Brain (organoid and tissue), 16 donors: ENCODE measurements at places on chromosomes 6 and 20.

GRCh38 chr20:64057628-64058498 lies 5.1 kb upstream of the TCEA2 start:
- DNase-seq, result no peak

DNA sequence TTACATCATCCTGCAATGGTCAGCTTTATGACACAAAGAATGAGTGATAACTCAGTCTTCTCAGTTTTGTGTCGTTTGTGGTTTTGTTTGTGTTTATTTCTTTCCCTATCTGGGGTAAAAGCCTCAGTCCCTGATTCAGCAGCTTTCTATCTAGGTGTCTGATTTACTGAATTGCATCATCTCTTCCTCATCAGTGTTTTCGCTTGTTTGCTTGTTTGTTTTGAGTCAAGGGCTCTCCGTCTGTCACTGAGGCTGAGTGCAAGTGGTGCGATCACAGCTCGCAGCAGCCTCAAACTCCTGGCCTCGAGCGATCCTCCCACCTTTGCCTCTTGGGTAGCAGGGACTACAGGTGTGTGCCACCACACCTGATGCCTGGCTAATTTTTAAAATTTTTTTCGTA lies 548.9 kb downstream of the PRKN start:
- no peak for DNase-seq

DNA sequence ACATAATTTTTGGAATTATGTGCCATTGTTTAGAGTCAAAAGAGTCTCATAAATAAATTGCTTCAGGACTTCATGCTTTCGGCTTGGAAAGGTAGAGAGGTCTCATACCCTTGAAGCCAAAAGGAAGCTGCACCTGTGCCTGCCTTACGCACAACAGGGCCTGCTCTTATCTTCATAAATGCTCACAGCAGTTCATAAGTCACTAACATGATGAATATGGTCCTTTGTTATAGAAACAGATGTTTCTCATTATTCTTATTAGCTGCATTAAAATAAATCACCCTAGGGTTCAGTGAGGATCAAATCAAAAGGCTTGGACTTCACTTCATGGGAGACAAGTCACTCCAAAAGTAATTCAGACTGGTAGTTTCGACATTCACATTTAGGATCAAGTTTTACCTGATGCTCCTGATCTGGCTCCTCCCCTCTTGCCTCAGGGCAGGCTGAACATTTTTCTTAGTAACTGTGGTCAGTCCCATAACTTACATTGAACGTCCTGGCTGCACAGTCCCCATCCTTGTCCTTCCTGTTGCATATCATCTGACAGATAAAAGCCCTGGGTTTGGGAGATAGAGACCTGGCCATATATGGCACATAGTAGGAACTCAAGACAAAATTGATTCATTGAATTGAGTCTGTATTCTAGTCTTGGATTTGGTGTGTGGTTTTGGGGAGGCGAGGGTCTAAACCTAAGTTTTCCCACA lies 20.7 kb upstream of the SH3BGRL2 start:
- DNase-seq, result no peak

- DNase-seq, result no peak
Measured at GRCh38 chr20:879626-880025, 36.5 kb downstream of the ANGPT4 start.

DNA sequence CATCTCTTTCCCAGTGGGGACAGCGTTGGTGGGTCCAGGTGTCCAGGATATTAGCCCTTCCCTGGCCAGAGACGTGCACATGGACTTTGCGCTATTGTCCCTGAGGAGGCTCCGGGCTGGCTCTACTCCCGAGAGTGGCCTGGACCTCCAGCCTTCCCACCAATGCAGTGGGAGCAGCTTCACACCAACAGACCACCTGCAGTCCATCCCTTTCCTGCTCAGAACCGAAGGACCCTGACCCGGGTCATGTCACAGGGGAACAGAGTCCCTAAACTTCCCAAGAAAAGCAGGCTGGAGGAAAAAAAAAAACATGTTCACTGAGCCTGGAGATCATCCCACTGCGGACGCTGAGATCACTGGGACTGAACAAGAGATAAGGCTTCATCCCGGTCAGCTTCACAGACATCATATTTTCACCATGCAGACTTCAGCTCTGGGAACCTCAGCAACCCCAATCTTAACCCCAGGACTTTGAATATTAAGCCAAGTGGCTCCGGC lies 18.3 kb downstream of the ZMYND8 start:
- DNase-seq, result no peak

GRCh38 chr6:169513478-169514193 lies 188.2 kb downstream of the WDR27 start:
- DNase-seq, result peak; percentile 9

GRCh38 chr6:16493802-16494201 lies 255.4 kb downstream of the GMPR start:
- no peak for DNase-seq

DNA sequence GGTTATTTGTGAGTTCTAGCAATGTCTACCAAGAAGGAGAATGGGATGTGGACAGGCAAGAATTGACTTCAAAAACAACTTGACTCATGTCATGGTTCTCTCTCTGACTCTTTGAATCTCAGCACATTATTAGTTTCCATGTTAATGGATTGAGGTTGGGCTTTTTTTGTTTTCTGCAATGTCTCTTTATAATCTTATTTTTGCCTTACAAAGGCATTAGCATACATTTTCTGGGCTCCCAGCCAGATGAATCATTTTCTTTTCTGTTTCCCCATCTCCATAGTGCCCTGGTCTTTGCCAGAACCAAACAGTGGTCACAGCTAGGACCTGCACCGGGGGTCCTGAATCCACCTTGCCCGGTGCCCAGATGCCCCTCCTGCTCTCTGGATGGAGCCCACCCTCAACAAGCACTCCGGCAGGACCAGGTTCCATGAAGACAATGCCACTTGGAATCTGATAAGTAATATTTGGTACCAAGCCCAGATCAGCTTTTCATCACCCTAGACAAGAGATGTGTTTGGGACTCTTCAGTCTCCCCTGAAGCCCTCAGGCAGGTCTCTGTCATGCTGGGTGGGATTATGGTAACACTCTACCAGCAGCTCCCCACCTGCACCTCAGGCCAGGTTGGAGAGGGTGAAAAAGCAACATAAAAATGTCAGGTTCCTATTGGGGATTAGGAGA lies 266.7 kb upstream of the SULF2 start:
- peak; percentile 60 for DNase-seq

- no peak for DNase-seq
Measured at GRCh38 chr6:70150521-70150920, 152.4 kb downstream of the COL9A1 start.

- no peak for DNase-seq
Measured at GRCh38 chr6:118649918-118650581, 1.3 kb downstream of the CEP85L start.

DNA sequence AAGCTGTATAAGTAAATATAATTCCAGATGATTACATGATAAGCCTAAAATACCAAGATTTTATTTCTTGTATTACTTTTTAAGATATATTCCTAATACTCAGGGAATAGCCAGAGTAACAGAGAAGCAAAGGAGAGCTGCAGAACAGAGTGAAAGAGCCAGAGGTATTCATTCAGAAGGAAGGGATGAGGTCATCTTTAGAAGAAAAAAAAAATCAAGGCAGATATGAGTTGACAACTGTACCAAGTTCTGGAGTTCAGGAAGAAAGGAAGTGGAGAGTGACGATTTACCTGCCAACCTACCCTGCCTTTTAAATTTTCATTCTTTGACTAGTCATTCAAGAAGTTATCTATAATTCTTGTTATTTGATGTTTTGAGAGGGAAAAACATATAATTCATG lies 28.8 kb upstream of the NHSL1 start:
- no peak for DNase-seq

DNA sequence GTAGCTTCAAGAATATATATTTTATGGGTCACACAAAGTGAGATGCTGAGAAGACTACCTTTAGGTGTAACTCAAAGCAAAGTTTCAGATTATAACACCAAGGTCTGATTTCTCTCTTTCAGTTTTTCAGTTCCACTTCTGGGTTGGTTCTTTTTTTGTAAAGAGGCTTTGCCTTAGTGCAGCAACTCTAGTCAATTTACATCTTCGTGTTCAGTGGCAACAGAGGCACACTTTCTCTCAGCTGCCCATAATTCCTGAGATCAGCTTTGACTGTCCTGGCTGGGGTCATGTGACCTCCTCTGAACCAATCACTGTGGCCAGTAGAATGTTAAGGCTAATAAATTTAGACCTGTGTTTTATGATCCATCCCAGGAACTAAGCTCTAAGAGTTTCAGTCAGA lies 120.2 kb downstream of the TINAG start:
- no peak for DNase-seq

DNA sequence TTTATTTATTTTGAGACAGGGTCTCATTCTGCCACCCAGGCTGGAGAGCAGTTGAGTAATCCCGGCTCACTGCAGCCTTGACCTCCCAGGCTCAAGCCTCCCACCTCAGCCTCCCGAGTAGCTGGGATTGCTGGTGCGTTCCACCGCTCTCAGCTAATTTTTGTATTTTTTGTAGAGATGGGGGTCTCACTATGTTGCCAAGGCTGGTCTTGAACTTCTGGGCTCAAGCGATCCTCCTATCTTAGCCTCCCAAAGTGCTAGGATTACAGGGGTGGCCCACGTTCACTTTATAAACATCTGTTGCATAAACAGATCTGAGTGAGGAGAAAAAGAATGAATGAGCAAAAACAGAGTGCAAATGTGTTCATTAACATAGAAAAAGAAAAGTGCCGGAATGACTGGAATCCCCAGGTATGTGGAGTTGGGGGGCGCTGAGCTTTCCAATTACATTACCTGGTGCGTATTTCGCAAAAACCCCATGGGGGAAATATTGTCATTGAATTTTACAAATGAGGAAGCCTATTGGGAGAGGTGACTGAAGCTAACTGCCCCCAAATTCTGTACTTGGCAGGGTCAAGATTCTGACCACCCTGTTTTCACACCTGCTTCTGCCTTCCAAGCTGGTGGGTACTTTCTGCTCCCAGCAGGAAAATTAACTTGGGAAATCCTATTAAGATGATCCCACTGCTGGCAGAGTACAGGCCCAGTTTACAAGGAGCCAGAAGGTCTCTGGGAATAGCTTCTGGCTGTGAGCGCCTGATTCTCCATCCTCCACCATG lies 207.7 kb upstream of the JARID2 start:
- no peak for DNase-seq

DNA sequence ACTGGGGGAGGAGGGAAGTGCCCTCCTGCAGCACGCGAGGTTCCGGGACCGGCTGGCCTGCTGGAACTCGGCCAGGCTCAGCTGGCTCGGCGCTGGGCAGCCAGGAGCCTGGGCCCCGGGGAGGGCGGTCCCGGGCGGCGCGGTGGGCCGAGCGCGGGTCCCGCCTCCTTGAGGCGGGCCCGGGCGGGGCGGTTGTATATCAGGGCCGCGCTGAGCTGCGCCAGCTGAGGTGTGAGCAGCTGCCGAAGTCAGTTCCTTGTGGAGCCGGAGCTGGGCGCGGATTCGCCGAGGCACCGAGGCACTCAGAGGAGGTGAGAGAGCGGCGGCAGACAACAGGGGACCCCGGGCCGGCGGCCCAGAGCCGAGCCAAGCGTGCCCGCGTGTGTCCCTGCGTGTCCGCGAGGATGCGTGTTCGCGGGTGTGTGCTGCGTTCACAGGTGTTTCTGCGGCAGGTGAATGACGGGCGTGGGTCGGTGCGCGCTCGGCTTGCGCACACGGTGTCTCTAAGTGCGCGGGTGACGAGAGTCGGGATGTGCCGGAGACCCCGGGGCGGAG lies at the start of gene CDKN1A:
CDKN1A (plus strand) TSS at position 227 of the 555 bp plus-strand sequence. CDS start 5,388 bp downstream, outside the sequence.
- peak; percentile 62 for DNase-seq

DNA sequence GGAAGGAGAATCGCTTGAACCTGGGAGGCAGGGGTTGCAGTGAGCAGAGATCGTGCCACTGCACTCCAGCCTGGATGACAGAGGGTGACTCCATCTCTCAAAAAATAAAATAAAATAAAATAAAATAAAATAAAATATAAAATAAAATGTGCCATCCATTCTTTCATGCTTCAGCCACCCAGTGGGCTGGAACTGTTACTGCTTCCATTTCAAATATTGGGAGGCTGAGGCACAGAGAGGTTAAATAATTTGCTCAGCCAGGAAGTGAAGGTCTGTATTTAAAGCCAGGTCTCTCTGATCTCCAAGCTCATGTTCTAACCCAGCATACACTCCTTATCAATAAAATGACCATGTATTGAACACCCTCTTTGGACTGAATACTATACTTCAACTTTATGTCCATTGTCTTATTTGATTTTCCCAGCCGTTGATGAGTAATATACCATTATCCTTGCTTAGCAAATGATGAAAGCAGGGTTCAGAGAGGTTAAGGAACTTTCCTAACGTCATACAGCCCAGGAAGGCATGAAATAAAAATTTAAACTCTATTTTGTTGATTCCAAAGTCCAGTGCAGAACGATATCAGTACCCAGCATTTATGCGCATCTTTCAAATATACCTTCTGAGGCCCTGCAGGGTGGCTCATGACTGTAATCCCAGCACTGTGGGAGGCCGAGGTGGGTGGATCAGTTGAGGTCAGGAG lies 25.8 kb upstream of the SLC9A8 start:
- no peak for DNase-seq

- peak; percentile 26 for DNase-seq
Measured at GRCh38 chr6:163608204-163608644, 193.7 kb downstream of the QKI start.

DNA sequence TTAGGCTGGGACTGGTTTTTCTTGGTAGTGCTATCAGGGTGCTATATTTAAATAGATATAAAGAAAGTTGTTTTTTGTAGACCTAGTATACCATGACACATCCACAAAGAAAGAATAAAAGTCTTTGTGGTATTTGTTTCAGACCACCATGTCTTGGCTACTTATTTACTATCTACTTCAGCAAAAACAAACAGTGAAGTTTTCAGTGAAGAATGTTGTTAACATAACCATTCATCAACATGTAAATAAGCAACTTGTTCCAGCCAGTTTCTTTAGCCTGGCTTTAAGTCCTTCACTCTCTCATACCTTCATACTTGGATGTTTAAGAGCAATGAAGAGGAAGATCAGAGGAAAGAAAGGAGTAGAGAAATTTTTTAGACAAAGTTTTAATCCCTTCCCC lies 624.1 kb downstream of the CD109 start:
- no peak for DNase-seq

- DNase-seq, result peak; percentile 88
Measured at GRCh38 chr20:61322151-61322865, 70.2 kb downstream of the CDH4 start.

GRCh38 chr20:58583176-58583575 lies 67.9 kb upstream of the STX16 start:
- no peak for DNase-seq
